H9 (cell line): ENCODE measurements at places on chromosomes 12 and 14. TPM values are rescaled to one million over a fixed set of nuclear protein-coding genes. Genes with fewer than 3 reads are reported as not detected.

Gene STAT2
- 47.8 and 49.9 TPM in 2 replicates for total RNA-seq

Gene SERPINA10
- total RNA-seq, result not detected in 2 replicates

Gene TMEM52B
- not detected in 2 replicates for total RNA-seq

Gene NDUFB1
- 147 and 153 TPM in 2 replicates for total RNA-seq

Gene DCP1B
- total RNA-seq, result 11.2 and 13.2 TPM in 2 replicates

Gene SPTB
- total RNA-seq, result 2.3 and 3.1 TPM in 2 replicates

DNA sequence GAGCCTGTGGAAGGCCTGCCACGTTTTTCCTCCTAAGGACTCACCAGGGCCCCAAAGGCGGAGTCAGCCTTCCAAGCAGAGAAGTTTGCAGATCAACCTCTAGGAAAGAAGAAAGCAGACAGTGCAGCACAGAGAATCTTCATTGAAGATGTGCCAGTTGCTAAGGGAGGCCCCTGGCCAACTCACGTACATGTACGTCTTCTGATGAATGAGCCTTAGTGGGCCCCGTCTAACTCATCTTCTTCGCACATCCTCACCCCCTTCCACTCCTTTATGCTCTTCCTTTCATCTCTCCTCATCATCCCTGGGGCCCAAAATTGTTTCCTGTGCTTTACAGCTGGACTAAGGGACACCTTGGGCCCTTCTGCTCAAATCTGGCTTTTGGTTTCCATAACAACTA lies 703.0 kb upstream of the TBX3 start:
- no peak for DNase-seq

- DNase-seq, result no peak
These were observed 13.5 kb downstream of the CFAP73 start for GRCh38 chr12:113163030-113163360.

- no peak for DNase-seq
These were observed 55.3 kb downstream of the DERA start for GRCh38 chr12:15966426-15966825.

GRCh38 chr12:114194066-114194465 lies 211.9 kb downstream of the TBX5 start:
- no peak for DNase-seq

DNA sequence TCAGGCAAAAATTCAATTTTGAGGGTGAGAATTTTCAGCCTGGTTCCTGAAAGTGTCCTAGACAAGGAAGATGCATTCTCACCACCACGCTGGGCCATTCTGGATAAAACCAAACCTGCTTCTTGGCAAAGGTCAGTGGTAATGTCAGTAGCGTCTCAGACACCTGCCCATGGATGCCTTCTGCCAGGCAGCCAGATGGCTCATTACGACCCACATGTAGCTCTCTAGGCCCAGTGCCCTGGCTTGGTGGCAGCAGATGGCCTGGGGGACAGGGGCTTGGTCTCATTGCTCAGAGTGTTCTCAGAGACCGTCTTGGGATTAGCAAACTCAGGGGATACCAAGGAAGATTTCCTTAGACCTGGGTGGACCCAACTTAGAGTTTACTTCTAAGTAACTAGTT lies 105.1 kb downstream of the ARF6 start:
- DNase-seq, result no peak

GRCh38 chr12:126998031-126998430 lies 1268.9 kb upstream of the TMEM132C start:
- no peak for DNase-seq

DNA sequence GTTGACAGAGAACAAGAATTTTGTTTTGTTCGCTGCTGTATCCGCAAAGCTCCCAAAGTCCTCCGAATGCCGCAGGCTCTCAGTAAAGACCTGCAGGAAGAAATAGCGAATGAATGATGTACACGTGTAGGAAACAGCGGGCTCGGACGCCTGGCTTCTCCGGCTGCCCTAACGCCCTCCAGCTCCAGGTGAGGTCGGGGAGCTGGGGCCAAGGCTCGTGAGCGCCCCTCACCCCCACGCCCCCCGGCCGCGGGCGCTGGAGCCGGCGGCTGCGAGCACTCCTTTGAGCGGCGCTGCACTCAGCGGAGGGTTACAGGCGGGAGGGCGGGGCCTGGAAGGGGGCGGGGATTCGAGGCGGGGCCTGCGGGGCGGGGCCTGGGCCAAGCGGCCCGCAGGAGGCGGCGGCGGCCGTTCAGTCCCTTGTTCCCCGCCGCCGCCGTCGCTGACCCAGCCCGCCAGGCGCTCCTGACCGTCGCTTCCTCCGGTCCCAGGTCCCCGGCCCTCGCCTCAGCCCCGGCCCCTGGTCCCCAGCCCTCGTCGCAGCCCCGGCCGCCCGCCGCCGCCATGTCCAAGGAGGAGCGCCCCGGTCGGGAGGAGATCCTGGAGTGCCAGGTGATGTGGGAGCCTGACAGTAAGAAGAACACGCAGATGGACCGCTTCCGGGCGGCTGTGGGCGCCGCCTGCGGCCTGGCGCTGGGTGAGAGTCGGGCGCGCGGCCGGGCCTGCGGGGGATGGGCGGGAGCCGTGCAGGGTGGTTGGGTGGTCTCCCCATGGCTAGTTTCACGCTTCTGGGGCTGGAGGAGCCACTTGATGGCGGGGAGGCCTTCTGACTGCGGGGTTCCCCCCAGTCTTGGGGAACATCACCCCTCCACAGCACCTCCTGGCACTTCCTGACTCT lies at the start of gene AACS:
Gene AACS, plus strand, starts transcription at position 415 of the 898 bp plus-strand sequence. Its CDS starts 150 bp downstream, at position 565.
- peak; percentile 93 for DNase-seq

GRCh38 chr12:121033625-121034349 lies 5.3 kb downstream of the OASL start:
- no peak for DNase-seq

DNA sequence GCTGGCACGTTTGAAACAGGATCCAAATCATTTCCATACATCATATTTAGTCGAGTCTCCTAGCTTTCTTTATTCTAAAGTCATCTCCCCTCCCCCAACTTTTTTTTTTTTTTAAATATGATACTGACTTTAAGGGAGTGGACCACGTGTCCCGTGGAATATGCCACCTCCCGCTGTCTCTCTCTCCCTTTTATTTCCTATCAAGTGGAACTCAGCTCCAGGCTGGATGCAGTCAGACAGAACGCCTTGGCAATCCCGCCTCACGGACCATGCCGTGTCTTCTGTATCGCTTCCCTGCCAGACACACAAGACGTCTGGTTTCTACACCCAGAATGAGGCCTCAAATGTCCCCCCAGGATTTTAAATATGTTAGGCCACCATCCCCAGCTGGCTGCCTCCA lies 21.2 kb downstream of the BCL7A start:
- DNase-seq, result no peak

- DNase-seq, result no peak
These were observed 27.5 kb downstream of the SLC25A29 start for GRCh38 chr14:100278702-100279101.

- DNase-seq, result no peak
These were observed 41.3 kb downstream of the KIF26A start for GRCh38 chr14:104179564-104180129.
